Fibroblast of skin of right biceps (primary cell): ENCODE measurements at places on chromosomes 1 and 21.

DNA sequence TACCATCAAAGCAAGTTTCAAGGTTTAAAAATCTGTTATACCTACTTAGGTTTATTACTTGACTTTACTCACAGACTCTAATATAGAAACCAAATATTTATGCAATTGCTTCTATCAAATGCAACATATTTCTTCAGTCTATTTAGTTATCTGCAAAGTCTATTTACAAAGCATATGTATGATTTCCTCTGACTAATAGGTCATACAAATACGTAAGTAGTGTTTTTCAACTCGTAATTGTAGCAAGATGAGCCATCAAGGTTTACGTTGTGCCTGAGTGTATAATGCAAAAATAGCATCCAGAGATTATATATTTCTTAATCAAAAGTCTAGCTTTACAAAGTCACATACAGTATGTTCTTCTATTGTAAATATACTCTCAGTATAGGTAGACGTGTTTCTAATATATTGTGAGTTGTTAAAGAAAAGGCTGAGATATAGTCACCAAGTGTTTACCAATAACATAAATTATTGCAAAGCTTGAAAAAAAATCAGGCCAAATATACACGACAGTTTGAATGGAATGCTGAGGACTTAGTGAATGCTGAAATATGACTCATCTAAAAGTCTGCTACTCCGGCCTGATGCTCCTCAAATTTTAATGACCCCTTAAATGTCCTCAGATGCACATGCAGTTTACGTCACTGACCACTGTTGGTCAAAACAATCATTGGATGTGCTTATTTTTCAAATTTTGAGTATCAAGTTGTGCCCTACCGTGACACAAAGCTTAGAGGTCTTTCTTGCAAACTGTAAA lies 48.4 kb downstream of the ADAMTS5 start:
- DNase-seq, result peak; percentile 22

DNA sequence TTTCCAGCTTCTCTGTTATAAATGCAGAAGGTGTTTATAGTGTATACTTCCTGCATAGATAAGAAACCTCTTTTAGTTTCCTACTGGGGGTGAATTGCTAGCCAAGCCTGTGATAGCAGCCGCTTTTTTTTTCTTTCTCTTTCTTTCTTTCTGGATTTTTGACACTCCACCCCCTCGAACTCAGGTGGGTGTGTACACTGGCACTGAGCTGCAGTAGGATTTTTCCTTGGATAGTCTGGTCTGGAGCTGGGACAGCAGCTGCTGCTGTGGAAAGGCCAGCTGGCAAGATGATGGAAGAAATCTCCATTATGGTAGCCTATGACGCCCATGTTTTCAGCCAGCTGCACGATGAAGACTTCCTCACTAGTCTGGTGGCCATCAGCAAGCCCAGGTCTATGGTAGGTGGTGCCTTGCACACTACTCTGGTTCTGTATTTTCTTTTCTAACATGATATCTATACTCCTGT lies 122.5 kb upstream of the CACYBP start:
- no peak for DNase-seq

DNA sequence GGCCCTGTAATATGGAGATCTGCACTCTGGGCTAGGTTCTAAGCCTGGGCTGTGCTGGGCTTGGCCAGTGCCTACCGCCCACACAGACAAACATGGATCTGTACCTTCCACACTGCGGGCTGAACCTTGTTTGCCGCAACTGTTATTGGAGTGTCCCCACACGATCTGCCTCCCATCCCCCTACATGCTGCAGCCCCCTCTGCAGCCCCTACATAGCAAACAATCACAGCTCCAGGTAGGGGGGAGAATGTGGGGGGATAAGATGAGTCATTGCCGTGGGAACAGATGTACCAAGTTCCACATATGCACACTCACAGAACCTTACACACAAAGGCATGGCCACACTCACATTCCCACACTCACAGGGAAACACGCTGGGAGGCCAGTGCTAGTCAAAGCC lies 2.1 kb upstream of the HCRTR1 start:
- DNase-seq, result peak; percentile 20

DNA sequence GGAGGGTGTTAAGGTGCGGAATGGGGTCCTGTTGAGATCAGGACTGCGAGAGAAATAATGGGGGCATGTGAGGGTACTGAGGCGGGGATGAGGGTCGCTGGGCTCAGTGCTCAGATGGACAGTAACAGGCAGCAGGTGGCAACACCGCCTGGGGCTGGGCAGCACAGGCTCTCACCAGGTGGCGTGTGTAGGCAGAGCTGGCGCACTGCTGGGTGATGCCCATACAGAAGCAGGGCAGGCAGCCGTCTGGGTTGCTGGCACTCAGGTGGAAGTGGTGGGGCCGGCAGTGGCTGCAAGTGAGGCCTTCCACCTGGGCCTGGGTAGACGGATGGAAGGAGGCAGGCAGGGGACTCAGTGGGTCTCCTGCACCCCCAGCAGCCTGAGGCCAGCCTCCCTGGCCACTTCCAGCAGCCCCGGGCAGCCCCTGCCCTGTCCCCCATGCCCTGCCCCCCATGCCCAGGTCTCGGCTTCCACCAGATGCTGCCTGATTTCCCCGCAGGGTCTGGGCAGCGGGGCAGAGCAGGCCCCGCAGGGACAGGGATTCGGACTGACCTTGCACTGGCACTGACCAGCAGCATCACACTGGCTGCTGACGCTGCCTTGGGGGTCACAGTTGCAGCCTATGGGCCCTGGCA lies 60.5 kb downstream of the LDLRAD2 start:
- no peak for DNase-seq

DNA sequence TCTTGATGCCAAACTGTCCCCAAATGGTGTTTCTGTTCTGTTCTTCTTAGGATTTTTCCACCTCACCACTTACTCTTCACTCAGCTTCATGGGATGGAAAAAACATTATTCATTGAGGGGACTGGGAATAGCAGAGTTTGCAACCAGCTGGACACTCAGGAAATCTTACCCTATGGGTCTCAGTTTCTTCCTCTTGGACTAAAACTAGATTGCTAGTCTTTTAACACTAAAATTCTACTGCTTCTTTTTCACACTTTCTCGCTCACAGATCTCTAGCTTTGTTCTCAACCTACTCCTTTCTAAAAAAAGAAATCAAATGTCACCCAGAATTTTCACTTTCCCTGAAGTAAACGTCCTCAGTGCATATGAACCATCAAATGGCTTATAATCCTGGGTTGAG lies 4.8 kb downstream of the KMO start:
- no peak for DNase-seq

- DNase-seq, result no peak
These were observed 67.5 kb downstream of the AK5 start for GRCh38 chr1:77349275-77349674.

GRCh38 chr1:206479183-206480125 lies 9.2 kb downstream of the IKBKE start:
- DNase-seq, result peak; percentile 71

DNA sequence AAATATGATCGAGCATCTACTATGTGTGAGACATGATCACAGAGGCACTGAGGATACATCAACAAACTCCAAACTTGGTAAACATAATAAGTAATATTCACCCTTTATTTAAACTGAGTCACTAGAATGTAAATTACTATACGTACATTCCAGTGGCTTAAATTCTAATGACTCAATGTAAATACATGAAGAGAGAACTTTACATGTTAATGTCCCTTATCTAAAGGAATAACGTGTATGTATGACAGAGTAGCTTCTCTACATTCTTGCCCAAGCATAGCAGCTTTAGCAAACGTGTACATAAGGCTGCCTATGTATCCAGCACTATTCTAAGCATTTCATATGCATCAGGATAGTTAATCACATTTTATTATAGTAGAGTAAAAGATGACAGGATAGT lies 111.8 kb upstream of the CYYR1 start:
- peak; percentile 44 for DNase-seq

- DNase-seq, result no peak
These were observed 210.3 kb downstream of the ASTN1 start for GRCh38 chr1:176954242-176954641.

GRCh38 chr1:56799605-56800400 lies 19.4 kb downstream of the FYB2 start:
- DNase-seq, result peak; percentile 43

GRCh38 chr1:60571811-60572210 lies 498.2 kb upstream of the C1orf87 start:
- DNase-seq, result peak; percentile 77

DNA sequence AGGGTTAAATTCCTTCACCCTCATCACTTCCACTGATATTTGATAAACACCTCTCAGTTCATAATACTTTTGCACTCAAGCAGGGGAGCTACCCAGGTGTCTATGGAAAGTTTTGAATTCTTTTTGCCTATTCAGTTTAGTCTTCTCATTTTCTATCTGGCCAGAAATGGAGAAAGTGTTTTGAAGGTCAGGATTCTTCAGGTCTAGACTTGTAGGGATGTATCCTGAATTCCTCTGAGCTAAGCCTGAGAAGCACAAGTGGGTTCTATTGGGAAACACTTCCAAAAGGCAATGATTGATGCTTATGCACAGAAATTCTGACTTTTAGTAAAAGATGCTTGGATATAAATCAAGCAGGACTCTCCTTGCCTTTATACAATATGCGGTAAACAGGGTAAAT lies 217.8 kb upstream of the HOOK1 start:
- no peak for DNase-seq

GRCh38 chr1:177912991-177913390 lies 56.9 kb downstream of the SEC16B start:
- no peak for DNase-seq

DNA sequence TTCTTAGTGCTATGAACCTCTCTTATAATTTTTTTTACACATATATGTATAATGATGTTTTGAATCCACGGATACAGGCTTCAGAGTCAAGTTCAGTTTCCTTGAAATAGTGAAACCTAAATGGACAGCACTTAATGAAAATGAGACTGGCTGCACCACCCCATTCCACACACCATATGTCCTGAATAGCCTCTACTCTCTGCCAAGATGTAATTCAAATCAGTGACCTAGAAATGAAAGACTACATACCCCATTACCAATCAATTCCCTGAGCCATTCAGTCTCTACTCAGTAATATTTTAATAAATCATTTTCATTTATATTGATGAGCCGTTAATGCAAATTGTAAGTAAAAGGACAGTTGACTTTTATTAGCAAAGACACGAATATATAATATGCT lies 614.9 kb upstream of the TMPRSS15 start:
- no peak for DNase-seq

GRCh38 chr1:18322368-18323032 lies 158.2 kb upstream of the KLHDC7A start:
- no peak for DNase-seq

GRCh38 chr1:235809688-235810397 lies 56.9 kb downstream of the LYST start:
- DNase-seq, result no peak

GRCh38 chr1:36320767-36321118 lies 2.7 kb downstream of the EVA1B start:
- no peak for DNase-seq

DNA sequence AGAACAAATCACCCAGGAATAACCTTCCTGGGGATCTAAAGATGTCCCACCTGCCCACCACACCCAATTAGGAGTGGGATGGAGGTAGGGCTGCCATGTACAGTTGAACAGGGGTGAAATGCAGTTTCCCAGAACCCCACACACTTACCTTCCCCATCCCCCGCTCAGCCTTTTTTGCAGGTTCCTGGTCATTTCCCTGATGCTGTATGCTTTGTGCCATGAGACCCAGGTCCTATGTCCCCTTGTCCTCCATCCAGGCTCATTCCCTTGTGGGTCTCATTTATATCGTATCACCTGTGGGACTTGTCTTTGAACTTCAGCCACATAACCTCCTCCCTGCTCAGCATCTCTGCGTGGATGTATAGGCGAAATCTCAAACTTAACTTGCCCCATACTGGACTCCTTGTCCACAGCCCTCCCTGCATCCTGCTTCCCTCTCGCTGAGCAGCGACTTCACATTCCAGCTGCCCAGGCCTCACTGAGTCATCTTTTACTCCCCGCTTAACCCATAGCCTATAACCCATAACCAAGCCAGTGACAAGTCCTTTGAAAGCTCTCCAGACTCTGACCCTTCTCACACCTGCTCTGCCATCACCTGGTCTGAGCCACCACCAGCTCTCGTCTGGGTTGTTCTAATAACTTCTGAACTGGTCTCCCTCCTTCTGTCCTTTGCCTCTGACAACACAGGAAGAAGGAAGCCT lies 4.7 kb downstream of the LDLRAD2 start:
- peak; percentile 51 for DNase-seq

DNA sequence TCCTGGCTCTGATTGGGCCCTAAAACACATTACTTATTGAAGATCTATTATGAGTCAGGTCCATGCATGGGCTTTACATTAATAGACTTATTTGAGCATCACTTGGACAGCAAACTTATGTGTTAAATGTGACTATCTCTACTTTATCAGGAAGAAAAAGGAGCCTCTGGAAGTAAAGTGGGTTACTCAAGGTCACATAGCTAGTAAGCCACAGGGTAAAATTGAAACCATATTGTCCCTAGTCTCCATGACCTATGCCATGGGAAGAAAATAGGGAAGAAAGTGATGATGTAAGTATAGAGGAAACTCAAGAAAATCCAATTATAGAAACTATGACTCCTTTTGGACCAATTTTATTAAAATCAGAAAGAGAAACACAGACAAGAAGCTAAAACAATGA lies 555.3 kb downstream of the NUF2 start:
- peak; percentile 87 for DNase-seq

- no peak for DNase-seq
These were observed 7.6 kb downstream of the OLIG2 start for GRCh38 chr21:33033094-33033951.

DNA sequence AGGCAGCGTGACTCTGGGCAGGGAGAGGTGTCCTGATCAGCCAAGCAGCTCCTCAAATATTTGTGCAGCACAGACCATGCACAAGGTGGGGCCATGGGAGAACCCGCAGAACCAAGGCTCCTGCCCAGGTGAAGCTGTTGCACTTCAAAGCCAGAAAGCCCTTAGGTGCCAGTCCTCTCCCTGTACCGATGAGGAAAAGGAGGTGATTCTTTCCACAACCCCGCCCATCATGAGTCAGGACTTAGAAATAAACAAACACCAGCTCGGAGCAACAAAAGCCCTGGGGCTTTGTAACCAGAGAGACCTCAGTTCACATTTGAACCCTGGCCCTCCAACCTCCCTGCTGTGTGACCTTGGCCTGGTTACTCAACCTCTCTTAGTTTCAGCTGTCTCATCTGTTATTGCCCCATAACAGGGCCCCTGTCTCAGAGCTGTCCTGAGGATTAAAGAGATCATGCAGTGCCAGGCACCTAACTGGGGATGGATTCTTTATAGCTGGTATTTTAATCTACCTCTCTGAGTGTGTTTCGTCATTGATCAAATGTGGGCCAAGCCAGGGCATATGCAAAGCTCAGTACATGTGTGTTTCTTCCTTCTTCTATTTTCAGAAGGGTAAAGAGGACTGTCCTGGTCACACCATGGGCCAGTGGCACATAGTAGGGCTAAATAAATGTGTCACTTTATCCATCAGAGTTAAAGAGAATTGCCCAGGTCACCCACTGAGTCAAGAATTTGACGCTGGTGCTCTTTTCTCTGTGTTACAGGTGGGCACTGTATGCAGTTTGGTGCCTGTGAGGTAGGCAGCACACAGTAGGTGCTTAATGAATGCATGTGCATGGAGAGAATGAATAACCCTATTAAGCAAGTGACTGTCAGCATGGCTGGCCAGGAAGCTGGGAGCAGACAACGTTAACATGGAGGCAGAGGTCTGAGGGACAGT lies 1.4 kb downstream of the LDLRAD1 start:
- DNase-seq, result no peak

GRCh38 chr1:182681568-182681912 lies 2.8 kb downstream of the RGS8 start:
- no peak for DNase-seq
